Kidney tubule cell (primary cell): ENCODE measurements at places on chromosomes 7 and 10.

DNA sequence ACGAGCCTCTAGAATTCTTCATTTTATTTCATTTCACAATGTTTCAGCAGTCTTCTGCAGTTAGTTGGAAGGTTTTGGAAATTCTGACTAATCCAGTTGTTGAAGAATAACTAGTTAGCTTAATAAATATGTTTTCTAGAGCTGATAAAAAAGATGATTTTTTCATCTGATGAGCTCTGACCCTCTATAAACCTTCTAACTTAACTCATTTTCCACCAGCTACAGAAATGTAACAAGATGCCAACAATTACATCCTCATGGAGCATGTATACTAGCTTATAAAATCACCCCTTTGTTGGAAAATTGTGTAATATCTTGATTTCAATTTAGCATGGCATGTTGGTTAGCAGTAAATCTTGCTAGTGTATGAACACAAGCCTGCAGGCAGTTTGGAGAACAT lies 33.1 kb downstream of the KAT6B start:
- no peak for DNase-seq

DNA sequence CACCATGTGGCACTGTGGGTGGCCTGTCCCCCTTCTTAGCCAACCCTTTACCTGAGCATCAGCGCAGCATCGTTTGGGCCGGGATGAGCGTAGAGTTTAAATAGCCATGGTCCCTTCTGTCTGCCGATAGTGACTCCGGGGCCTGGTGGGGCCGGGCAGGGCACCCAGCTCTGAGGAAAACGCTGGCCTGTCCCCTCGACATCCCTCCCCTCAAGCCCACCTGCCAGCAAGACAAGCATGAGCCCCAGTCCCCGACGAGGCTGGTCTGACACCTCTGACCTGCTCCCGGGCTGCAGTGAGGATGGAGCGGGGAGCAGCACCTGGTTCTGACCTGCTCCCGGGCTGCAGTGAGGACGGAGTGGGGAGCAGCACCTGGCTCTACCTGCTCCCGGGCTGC lies 31.1 kb upstream of the CNPY1 start:
- no peak for DNase-seq

DNA sequence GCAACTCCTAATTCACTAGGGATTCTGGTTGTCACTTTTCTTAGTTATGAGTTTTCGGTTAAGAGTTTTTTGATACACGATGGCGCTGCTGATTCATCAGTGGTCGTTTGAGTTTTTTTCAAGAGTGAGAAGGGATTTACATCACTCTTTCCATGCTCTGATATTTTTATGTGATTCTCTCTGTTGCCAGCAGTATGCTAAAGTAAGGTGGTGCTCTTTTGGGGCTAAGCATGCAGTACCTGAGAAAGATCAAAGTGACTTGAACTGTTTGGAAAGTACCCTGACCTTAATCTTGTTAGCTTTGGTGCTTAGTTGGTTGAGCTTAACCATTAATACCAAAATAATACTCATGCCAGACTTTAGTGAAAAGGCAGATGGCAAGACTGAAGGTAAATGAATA lies 28.1 kb downstream of the STAMBPL1 start:
- no peak for DNase-seq

DNA sequence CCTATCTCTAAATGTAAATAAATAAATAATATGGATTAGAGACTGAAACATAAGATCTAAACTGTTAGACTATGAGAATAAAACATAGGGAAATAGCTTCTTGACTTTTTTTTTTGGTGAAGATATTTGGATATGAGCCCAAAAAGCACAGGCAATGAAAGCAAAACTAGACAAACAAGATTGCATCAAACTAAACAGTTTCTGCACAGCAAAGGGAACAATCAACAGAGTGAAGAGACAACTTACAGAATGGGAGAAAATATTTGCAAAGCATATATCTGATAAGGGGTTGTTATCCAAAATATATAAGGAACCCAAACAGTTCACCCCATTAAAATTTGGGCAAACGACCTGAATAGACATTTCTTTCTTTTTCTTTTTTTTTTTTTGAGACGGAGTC lies 148.1 kb downstream of the SUGCT start:
- no peak for DNase-seq

- DNase-seq = no peak
Observed at GRCh38 chr7:2608921-2609411, 22.8 kb upstream of the TTYH3 start.

GRCh38 chr7:46421441-46422230 lies 500.6 kb upstream of the IGFBP3 start:
- DNase-seq = no peak

DNA sequence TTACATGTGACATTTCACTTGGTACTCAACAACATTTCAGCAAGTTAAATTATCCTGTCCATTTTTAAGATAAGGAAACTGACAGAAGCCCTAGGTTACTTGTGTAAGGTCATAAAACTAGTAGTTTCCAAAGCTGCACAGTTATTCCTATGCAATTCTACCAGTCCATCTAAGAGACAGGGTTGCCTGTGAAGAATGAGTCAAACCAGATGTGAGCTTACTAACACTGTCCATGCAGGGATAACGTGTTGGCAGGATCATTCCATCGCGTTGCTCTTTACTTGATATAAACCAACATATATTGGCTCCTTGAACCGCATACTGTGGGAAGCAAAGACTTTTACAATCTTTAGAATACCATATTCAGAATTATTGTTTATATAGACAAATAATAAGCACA lies 280.9 kb upstream of the HGF start:
- DNase-seq = no peak

DNA sequence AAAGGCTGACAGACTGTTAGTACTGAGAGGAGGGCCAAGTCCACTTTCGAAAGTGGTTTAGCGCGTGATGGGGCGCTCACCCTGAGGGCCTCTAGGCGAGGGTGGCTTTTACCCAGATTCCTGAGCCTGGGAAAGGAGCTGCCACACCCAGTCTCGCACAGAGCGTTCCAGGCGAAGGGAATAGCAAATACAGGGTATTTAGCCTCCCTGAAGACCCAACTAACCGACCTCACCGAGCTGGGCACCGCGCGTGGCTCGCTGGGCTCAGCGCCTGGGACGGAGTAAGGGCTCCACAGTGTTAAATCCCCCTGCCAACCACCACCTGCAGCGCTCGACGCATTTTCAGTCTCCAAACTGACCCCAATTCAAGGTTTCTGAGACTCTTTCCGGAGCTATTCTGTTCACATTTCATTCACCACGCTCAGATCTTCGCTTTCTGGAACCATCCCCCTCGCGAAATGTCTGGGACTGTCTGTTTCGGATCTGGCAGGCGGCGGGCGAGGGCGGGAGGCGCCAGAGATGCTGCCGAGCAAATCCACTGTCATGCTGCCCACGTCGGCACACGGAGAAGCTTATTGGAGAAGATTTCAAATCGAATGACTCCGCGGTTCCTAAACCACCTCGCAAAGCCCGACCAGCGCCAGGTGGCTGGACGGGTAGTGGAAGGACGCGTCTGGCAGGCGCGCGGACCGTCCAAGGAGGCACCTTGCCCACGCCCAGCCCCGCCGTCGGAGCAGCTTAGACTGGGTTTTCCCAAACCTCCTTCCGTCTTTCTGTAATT lies 1.4 kb upstream of the OSBPL3 start:
- peak; percentile 84 for DNase-seq

- DNase-seq = peak; percentile 95
Observed at GRCh38 chr10:105187243-105187642, 546.2 kb downstream of the SORCS3 start.

DNA sequence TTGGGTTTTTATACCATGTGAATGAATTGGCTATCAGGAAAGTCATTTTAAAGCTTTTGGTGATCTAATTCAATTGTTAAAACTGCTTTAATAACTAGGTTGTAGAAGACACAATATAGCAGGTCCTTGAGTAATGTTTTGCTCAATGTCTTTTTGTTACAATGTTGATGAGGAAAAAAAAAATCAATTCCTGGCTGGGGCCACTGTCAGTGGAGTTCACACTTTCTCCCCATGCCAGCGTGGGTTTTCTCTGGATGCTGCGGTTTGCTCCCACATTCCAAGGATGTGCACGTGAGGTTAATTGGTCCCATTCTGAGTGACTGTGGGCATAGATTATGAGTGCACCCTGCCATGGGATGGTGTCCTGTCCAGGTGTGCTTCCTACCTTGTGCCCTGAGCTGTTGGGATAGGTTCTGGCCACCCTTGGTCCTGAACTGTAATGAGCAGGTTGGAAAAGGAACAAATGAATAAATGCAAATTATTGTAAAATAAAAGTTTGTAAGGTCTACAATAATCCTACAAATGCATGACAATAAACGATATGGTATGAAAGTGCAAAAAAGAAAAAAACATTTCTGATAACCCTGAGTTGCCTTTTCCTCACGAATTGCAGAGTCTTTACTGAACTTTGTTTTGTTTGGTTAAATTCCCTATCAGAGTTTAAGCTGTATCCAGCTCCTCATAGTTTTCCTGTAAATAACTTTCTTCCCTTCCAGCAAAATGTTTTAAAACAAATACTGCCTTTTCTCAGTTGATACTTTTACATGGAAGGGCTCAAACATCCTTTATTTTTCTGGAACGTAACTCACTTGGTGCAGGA lies 62.7 kb downstream of the AKR1C4 start:
- no peak for DNase-seq

GRCh38 chr7:86706406-86706805 lies 62.7 kb downstream of the GRM3 start:
- DNase-seq = no peak

- DNase-seq = no peak
Observed at GRCh38 chr7:68417659-68418058, 1180.6 kb upstream of the AUTS2 start.

GRCh38 chr10:1050554-1050953 lies 1.6 kb upstream of the IDI1 start:
- peak; percentile 35 for DNase-seq

DNA sequence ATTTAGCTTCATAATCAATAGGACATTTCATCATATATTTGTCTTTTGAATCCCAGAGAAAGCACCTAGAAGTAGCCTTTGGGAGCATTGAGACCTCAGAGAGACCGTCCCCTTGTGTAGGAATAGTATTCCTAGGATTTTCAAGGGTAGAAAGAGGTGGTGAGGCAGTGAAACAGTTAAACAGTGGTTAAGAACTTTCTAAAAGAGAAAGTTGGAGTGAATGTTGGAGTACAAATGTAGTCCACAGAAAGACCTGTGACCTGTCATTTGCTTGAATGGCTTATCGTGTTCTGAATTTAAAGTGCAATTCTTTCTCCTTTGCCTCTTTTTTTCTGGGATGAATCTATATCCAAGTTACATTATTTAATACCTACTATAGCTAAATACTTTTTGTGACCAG lies 30.0 kb downstream of the GBF1 start:
- DNase-seq = no peak

GRCh38 chr7:107355616-107356015 lies 114.2 kb upstream of the GPR22 start:
- peak; percentile 62 for DNase-seq

- peak; percentile 76 for DNase-seq
Observed at GRCh38 chr7:24882989-24883621, 96.9 kb downstream of the OSBPL3 start.

GRCh38 chr7:1663223-1663622 lies 6.9 kb upstream of the ELFN1 start:
- DNase-seq = no peak

DNA sequence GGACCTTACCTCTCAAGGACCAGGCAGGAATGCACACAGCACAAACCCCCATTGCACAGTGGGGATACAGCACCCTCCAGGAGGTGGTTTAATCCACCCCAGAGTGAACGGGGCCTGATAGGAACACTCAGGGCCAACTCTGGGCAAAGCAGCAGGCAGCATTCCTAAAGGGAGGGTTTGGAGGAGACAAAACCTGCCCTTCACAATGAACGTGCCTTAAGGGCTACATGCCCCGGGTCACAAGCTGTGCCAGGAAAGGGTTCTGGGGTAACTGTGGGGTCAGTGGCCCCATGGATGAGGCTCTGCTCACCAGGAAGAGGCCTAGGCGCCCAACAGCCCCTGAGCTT lies 1.1 kb downstream of the GPRIN2 start:
- DNase-seq = no peak

DNA sequence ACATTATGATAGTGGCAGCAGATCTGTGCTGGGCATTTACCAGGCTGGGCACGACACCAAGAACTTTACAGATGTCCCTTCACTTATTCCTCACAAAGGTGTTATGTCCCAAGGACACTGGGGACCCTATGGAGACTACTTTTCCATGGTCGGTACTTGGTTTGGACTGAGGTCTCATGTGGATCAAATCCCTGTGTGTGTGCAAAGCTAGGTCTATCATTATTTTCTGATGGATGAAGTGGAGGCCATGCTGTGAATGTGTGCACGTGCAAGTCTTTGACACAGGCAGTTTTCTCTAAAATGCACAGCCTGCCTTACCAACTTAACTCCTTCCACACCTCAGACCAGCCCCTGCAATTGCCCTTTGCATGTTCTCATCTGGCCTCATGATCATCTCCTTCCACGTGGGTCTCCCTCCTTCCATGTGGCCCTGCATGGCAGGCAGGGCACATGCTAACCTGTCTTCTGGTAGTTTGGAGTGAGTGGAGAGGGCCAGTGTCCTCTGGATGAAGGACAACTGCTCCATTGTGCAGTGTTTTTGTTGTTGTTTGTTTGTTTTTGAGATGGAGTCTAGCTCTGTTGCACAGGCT lies 16.0 kb upstream of the ZNF273 start:
- DNase-seq = no peak

DNA sequence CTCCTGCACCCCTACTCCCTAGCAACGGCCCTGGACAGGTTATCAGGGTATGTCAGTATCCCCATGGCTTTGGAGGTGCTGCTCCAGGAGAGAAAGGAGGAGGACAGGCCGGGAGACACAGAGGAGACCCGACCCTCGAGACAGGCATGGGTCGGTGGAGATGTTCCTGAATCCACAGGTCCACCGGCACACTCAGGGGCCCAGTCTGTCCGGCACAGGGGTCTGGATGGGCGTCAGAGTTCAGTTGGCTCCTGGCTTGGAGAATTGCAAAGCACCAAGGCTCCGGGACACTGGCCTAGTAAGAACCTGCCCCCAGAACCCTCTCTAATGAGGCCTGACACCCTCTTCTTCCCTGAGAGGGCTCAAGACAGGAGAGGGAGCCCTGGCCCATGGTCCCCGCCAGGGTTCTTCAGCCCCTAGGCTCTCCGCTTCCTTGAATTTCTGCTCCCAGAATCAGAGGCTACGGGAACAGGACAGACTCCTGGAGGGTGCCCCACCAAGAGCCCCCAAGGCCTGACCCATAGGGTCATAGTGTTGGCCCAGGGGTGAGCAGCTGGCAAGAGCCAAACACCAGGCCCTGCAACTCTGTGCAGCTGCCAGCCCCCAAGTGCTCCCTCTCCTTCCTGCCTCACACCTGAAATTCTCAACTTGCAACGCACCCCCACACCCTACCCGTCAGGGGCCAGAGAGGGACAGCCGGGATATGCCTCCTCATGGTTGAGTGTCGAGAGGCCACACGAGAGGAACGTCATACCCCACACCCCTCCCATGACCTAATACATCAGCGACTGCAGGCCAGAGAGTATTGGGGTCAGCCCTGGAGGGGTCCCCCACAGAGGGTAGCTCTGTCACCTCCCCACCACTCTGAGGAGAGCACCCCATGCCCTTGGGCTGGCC lies 5.5 kb upstream of the IRF5 start:
- no peak for DNase-seq

GRCh38 chr10:23157691-23158369 lies 34.3 kb upstream of the PTF1A start:
- peak; percentile 60 for DNase-seq

GRCh38 chr7:17512181-17512675 lies 213.8 kb downstream of the AHR start:
- DNase-seq = no peak

- no peak for DNase-seq
Observed at GRCh38 chr7:92709912-92710311, 119.7 kb upstream of the FAM133B start.
